ENCODE measurements at places on chromosomes 12 and 14. TPM values are rescaled to one million over a fixed set of nuclear protein-coding genes. Genes with fewer than 3 reads are reported as not detected.

DNA sequence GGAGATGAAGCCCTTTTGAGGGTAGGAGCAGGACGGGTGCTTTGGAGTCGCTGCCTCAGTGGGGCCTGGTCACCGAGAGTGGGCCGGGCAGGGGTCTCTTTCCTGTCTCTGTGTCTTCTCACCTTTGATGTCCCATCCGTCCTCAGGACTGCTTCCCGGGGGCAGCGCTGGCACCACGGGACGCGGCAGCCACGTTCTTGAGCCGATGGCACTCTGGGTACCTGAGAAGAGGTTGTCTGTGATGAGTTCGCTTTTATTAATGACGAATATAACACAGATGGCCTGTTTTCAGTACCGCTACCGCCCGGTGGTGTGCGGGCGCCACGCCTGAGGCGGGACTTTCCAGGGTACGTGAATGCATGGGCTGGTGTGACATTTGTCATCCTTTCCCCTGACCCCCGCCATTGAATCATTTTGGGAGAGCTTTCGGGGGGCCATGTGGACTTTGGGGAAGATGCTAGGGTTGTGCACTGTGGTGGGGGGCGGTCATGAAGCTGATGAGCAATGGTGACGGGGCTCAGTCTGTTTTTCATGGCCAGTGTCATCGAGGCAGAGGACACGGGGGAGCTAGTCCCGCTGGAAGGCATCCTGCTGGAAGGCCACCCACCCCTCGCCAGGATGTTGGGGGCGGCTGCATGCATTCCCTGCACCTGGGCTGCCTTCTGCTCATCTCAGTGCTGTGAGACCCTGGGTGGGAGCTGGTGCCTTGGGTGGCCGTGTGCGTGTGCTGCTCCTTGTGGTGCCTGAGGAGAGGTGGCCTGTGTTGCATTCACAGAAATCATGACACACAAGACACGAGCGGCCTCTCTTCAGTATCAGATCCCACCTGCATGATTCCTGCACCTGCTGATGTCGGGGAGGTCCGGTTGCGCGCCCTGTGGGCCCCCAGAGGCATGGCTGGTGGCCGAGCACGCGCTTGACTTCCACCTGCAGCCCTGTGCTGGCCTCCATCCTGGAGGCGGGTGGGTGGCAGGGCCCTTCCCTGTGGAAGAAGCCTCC is 162.5 kb upstream of the RTL1 start:
- DNase-seq, result no peak

Gene LRP1-AS
- total RNA-seq, result not detected

- no peak for DNase-seq
Observed at GRCh38 chr12:848882-849527, 96.6 kb downstream of the WNK1 start.

GRCh38 chr12:57237596-57237931 is 8.1 kb downstream of the SHMT2 start:
- no peak for DNase-seq

DNA sequence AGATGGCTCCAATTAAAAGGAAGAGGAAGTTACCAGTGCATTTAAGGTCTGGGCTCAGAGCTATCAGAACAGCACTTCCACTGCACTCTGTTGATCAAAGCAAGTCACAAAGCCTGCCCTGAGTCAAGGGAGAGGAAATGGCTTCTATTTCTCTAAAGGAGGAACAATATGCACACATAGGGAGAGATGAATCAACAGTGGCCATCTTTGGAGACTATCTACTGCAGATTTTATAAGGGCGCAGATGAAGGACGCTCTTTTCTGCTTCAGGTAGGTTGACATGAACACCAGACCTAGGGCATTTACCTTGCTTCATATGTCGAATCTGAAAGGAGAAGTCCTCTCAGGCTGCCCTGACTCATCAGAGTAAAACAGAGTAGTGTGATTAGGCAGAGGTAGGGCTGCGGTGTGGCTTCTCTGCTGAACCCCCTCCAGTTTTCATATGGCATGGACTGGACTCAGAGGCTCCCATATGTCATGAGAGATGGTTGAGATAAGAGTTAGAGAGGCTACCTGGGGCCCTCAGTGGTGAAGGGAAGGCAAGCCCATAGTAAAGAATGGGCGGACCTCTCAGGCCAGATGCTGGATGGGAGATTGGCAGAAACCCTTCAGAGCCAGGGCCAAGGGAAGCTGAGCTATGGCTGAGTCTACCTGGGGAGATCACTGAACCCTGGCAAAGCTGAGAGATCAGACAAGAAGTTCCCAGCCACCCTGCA is 84.4 kb downstream of the ARF6 start:
- no peak for DNase-seq

GRCh38 chr12:78403681-78404080 is 460.9 kb upstream of the SYT1 start:
- no peak for DNase-seq

Gene SFSWAP
- total RNA-seq, result 24.1 TPM

DNA sequence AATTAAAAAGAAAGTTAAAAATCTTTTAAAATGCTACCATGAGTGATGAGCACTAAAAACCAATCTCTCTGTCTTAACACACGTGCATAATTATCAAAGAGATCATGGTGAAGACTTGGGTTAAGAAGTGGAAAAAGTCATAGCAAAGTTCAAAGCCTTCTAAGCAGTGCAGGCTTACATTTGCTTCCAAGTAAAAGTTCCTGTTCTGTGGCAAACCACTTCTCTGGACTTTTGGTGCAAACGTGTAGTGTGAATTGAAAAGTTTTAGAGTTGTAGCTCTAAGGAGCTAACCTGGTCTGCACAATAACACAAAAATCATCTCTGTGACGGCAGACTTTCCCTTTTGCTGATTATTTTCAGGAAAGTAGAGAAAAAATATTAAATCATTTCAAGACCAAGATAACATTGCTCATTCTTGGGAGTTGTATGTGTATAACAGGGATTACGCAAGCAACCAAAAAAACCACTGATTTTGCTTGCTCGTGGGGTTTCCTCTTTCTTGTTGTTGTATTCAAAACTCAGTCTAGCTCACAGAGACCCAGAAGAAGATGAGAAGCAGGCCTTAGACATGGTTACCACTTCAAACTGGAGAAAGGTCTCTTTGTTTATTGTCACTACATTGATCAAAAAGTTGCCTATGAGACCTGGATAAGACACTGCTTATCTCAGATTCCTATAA is 2.3 kb upstream of the GLIPR1 start:
- no peak for DNase-seq

GRCh38 chr12:103326190-103326589 is 169.6 kb downstream of the C12orf42 start:
- no peak for DNase-seq

Gene SDSL
- 9.5 TPM for total RNA-seq

GRCh38 chr12:82300611-82301010 is 57.6 kb downstream of the CCDC59 start:
- no peak for DNase-seq

Gene AMDHD1
- total RNA-seq, result 0.11 TPM

DNA sequence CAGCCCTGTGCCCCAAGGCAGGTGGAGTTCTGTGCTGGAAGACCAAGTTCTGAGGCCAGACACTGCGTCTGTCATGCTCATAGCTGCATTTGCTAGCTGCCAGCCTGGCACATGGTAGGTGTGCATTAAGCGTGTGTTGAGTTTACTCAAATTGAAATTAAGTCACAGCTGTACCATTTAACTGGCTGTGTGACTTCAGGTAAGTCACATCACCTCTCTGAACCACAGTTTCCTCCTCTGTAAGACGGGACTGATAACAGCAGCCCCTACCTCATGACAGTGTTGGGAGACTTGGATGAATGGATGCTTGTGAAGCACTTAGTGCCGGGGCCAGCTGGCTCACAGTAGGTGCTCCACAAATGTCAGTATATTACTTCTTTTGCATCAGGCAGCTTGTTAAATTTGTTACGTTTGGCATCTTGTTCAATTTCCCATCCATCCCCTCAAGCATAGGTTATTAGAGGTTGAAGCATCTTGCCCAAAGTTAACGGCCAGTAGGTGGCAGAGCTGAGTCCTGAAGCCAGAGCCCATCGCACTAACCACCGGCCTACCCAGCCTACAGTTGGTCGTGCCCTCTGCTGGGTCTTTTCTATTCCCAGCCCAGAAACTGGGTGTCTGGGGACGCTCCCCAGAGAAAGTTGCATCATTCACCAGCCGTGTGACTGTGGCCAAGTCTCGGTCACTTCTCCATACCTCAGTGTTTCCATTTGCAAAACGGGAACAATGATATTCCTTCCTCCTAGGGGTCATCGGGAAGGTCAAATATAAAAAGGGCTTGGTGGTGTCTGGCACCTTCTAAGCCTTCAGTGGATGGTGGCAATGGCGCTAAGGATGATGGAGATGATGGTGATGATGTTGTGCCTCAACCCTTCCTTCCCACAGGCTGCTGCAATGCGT is 4.5 kb downstream of the DAO start:
- peak; percentile 65 for DNase-seq
